ENCODE measurements at places on chromosomes 3 and 15.

- DNase-seq: no peak
Measured at GRCh38 chr3:4065085-4065484, 238.1 kb upstream of the SETMAR start.

GRCh38 chr3:127145266-127145665 is 47.7 kb upstream of the PRR23E start:
- no peak for DNase-seq

DNA sequence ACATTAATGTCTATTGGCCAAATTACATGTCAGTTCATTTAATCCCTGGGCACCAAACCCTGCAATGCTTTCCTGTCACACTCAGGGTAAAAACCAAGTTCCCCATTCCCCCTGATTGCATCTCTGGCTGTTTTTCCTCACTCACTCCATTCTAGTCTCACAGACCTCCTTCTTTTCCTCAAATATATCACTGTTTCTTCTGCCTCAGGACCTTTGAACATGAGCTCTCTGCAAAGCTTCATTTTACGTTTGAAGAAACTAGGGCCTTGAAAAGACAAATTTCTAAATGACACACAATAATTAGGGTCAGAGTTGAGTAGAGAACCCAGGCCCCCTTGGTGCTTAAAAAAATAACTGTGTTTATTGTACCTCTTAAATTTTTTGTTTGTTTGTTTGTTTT is 230.6 kb downstream of the THRB start:
- no peak for DNase-seq

GRCh38 chr15:31447931-31448634 is 121.4 kb downstream of the KLF13 start:
- DNase-seq: peak; percentile 20

- DNase-seq: no peak
Measured at GRCh38 chr15:75790631-75791336, 52.5 kb upstream of the UBE2Q2 start.
